Prostate gland (tissue), 2 donors: ENCODE measurements at places on chromosomes 4 and X.

DNA sequence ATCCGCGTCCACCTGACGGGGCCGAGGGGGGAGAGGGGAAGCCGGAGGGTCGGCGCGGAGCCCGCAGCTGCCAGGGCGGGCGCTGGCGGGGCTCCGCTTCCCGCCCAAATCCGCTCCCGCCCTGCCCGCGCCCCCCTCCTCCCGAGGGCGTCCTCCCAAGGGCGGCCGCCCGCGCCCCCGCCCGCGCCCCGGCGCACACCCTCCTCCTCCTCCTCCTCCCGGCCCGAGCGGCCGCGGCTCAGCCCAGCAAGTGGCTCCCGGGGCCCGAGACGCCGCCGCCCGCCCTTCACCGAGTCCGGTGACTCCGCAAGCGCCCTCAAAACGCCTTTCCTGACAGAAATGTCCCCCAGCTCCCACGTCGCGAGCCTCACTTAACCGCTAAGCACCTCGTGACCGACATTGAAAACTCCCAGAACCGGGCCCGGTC lies 487 bp downstream of the HMGB2 start:
- DNase-seq = peak; percentile 67

- no peak for DNase-seq
Measured at GRCh38 chrX:39729981-39730661, 367.6 kb downstream of the BCOR start.

DNA sequence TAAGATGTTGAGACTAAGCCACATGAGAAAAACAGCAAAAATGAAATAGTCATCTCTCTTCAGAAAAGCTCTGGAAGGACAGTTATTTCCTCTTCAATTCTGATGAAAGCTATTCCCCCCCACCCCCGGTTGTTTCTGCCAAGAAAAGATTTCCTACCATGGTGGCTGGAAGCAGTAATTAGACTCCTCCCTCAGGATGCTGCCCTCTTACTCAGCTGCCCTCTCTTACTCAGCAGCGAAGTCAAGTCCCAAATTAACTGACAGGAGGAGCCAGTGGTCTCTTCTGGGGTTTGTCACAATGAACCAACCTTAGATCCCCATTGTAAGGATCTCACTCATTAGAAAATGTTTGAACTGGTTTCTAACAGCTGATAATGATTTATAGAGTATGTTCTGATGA lies 38.0 kb downstream of the GPM6B start:
- no peak for DNase-seq

DNA sequence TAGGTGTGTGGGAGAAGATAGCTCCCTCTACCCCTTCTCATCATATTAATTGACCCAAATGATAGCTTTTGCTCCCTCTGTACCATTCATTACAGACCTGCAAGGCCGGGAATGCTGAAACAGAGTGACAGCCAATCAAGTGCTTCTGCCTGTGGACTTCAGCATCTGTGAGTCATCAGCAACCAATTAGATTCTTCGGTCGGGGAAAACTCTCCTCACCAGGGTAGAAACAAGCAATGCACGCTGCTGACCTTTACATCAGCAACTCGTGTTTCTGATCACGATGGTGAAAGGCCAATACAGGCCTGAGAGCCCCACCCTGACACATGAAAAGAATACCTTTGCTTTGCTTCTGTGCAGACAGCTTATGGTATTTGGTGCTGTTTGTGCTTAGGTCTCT lies 347.2 kb upstream of the DDX53 start:
- no peak for DNase-seq

GRCh38 chr4:128787509-128788311 lies 21.8 kb upstream of the JADE1 start:
- DNase-seq = no peak

DNA sequence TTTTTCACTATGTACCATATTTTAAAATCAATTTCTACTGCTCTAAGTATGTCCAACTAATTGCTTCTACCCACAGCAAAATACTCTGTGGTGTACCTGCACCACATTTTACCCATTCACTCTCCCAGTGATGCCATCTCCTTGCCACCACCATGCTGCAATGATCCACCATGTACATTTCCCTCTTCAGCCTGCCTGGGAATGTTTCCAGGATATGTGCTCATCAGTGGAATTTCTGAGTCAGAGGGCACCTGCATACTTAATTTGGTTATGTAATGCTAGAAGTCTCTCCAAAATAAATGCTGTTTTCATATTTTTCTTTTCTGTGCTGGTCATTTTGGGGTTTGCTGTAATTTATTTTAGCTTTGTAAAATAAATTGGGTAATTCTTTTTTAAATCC lies 33.2 kb upstream of the OCIAD2 start:
- DNase-seq = no peak

DNA sequence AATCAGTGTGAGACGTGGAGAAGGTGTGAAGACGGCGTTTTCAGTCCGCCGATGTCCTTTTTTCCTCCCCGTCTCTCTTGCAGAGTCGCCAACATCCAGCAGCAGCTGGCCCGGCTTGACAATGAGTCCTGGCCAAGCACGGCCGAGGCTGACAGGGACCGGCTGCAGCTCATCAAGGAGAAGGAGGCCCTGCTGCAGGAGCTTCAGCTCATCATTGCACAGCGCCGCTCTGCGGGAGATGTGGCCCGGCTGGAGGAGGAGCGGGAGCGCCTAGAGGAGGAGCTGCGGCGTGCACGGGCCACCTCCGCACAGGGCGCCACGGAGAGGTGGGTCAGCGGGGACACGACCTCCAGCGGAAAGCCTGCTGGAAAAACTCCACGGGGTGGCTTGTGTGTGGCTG lies 47.1 kb upstream of the CLCN4 start:
- no peak for DNase-seq

DNA sequence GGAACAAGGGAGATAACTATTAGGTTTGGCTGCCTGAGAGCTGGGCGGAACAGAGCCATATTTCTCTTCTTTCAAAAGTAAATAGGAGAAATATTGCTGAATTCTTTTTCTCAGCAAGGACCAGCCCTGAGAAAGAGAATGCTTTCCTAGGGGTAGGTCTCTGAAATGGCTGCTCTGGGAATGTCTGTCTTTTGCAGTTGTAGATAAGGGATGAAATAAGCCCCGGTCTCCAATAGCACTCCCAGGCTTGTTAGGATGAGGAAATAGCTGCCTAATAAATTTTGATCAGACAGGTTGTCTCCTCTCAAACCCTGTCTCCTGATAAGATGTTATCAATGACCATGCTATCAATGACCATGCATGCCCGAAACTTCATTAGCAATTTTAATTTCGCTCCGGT lies 207.8 kb upstream of the KIT start:
- DNase-seq = no peak

DNA sequence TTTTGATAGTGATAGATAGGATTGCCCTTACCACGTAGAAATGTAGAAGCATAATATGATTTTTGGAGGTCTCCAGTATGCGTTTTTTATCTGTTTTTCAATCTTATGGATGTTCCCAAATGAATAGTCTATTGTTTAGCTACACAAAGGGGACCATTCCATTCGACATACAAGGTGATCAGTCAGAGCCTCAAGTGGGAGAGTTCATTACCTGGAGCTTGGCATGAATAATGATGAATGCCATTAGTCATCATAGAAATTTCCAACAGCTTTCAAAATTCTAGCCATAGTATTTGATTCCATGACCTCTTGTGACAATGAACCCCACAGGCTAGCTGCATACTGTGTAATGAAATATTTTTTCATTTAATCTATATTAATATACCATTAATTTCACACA lies 123.6 kb downstream of the PDHA2 start:
- DNase-seq = no peak

DNA sequence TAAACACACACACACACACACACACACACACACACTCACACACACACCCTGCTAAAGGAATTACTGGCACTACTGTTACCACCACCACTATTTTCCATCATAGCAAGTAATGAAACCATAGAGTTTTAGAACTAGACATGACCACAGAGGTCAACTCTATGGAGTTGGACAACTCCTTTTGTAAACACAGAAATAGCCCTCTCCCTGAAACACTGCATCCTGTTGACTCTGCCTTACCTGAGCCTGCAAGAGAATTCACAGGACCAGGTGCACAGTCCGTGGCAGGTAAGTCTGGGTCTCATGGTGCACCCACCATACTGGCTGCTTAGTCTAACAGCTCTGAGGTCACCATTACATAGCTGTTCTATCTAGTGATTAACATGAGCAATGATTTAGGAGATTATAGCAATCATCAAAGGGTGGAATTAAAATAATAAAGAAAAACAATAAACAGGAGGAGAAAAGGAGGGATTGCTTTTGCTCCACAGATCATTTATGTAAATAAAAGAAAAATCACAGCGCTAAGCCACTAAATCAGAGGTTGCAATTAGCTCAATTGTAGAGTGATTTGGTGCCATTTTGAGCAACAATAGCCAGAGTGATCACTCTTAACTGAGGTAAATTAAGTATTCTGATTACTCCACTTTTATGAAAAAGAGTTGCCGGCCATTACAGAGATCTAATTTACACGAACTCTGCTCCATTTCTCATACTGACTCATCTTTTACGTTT lies 340.0 kb upstream of the RASGEF1B start:
- DNase-seq = no peak

DNA sequence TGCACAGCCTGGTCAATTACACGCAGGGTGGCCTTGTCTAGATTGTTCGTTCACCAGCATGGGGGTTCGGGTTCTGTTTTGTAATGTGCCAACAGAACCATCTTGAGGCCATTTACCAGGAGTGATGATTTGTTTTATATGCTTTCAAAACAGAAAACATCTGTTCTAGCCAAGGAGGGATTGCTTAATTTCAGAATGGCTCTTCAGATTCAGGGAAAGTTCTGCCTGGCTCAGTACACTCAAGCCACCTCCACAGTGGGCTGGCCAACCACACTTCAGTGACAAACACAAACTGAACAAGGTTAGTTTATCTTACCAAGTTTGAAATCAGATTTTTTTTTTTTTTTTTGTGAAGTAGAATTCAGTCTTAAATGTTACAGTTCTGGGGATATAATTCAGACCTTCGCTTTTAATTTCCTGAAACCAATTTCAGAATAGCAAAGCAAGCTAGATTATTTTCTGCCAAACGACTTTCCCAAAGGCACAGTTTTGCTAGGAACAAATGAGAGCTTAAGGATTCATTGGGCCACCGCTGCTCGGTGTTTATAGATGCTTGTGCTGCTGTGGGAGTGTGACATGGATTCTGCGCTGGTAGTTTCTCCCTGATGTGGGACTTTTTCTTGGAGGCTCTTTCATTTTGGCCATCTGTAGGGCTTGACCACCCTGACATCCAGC lies 23.4 kb downstream of the SMS start:
- no peak for DNase-seq

GRCh38 chrX:38919202-38919601 lies 117.9 kb downstream of the MID1IP1 start:
- no peak for DNase-seq

- no peak for DNase-seq
Measured at GRCh38 chr4:120829113-120829831, 93.3 kb downstream of the PRDM5 start.

- no peak for DNase-seq
Measured at GRCh38 chrX:50700921-50701320, 113.1 kb downstream of the SHROOM4 start.

DNA sequence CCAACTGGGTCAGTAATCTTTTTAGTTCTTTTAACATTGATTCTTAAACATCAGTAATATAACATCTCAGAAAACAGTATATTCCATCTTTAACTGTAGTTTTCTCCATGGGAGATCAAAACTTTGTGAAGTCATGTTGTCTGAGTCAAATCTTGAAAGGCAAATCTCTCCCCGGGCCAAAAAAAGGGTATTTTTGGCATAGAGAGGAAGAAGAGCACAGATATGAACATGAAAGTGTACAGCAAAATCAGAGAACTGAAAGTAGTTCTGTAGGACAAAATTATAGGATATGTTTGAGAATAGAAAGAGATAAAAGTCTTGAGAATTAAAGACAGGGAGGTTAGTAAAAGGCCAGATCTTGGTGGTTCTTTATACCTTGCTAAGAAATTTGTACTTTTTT lies 176.4 kb upstream of the GYPA start:
- DNase-seq = no peak

GRCh38 chrX:14029425-14030173 lies at the start of gene GEMIN8:
TSS of gene GEMIN8 (minus strand) at chrX:14029892. CDS start at chrX:14021478, 8,414 bp downstream.
- DNase-seq = peak; percentile 74

DNA sequence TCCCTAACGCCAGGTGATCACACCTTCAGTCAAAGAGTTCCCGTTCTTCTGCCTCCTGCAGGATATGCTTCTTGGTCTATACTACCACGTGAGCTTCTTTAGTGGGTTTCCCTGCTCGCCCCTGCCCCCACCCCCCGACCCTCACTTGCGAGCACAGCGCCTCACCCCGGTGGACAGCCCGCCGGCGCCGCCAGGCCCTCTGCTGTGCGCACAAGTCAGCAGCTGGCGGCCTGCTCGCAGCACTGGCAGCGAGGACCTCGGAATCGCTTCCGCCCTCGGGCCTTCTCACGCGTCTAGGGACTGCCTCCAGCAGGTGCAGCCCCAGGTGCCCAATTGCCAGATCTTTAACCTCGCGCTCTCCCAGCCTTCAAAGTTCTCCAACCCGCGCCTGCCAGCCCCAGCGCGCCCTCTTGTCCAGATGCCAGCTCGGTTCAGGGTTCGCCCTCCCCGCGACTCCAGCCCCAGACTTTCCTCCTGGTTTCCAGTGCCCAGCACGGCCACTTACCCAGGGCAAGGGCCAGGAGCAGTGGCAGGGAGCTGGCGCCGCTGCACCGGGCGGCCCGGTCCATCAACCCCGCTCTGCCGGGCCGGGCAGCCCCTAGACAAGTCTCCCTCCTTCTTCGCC lies 454 bp downstream of the BTC start:
- peak; percentile 62 for DNase-seq

DNA sequence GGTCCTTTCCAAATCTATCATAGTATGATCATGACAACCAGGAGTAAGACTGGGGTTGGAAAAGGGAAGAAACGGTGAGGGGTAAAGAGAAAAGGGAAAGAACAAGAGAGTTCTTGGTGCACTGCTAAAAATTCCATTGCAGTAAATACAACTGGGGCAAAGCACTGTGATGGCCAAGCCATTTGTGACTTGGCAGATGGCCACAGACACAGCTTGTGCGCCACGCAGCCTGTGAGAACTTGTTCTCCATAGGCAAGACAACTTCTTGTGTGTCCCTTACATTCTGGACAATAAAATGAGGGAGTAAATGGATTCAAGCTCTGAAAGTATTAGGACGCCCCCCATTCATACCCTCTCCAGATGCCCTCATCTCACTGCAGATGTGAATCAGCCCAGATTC lies 10.9 kb downstream of the MFAP3L start:
- DNase-seq = peak; percentile 40

DNA sequence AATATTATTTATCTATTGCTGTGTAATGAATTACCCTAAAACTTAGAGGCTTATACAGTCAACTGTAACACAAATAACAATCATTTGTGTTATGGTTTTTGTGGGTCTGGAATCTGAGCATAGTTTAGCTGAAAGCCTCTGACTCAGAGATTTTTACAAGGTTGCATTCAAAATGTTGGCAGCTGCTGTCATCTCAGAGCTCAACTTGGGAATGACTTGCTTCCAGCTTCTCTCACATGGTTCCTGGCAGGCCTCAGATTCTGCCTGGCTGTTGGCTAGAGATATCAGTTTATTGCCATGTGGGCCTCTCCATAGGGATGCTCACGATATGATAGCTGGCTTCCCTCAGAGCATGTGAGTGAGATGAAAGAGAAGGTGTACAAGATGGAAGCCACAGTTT lies 70.2 kb upstream of the BRWD3 start:
- peak; percentile 3 for DNase-seq

GRCh38 chr4:37338972-37339371 lies 94.4 kb downstream of the NWD2 start:
- DNase-seq = no peak

- no peak for DNase-seq
Measured at GRCh38 chr4:20544645-20545044, 155.6 kb upstream of the PACRGL start.

- no peak for DNase-seq
Measured at GRCh38 chrX:18674417-18674787, 2.5 kb upstream of the RS1 start.

GRCh38 chr4:128916832-128917231 lies 107.3 kb downstream of the JADE1 start:
- no peak for DNase-seq
